ENCODE measurements at places on chromosomes 4 and X.

DNA sequence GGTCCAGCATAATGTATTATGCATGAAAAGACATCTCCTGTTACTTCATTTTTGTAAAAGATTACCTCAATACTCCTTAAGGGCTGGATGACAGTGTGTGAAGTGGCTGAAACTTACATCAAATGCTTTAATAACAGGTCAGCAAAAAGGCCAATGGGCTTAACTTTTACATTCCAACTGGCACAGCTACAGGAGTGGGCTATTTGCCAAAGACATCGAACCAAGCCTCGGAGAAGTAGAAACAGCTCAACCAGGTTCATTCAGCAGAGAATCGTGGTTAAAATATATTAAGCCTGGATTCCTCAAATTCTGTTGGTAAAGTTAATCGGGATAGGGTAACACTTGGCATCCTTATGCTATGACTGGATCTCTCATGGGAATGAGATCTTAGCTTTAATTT, 639.7 kb downstream of the TRIML1 start:
- no peak for DNase-seq

GRCh38 chrX:80578517-80579105, 158.4 kb downstream of the TENT5D start:
- peak; percentile 36 for DNase-seq

DNA sequence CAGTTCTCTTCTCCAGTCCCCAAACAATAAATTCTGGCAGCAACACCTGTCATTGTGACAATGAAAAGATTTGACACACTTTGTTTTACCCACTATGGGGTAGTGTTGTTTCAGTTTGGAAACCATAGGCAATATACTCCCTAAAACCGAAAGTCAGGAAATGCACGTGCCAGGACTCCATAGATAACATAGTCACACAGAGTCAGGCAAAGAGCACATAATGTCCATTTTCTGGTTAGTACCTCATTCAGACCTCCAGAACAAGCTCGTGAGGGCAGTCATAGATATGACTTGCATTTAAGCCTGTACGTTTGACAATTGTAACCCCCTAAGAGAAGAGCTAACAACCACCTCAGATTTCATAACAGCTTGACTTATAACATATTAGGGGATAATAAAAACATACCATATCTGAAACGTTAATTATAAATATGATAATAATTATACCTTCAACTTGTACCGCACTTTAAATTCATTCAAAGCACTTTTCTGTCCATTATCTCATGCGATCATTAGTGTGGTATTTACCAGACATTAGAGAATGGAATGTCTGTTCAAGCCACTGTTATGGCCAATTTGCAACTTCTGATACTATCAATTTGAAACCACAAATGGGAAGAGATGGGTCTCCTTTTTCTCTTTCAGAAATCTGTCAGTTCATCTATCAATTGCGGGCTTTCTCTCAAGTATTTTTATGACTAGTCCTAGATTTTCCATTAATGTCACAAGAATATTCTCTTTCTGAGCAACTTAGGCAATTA, 147.4 kb downstream of the LDB2 start:
- DNase-seq, result no peak

DNA sequence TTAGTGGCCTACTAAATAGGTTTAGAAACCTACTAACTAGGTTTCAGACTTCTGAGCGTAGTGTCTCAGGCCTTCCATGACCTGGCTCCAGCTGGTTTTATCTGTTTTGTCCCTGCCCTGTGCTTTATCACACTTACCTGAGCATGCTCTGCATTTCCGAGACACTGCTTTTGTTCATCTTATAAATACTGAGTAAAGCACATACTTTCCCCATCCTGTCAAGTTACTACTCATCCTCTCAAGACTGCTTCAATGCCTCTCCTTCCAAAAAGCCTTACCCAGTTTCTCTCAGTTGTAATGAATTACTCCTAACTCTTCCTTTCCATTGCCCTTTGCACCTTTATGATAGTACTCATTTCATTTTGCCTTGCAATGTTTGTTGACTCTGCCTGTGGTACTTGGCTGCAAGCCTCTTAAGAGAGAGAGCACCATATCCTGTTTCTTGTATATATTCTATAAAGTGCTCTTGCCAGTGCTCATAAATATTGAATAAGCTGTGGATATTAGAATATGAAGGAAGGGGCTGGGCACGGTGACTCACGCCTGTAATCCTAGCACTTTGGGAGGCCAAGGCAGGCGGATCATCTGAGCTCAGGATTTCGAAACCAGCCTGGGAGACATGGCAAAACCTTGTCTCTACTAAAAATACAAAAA, 34.4 kb downstream of the SLAIN2 start:
- DNase-seq, result no peak

- no peak for DNase-seq
Measured at GRCh38 chr4:184094532-184095159, 123.0 kb downstream of the ENPP6 start.

DNA sequence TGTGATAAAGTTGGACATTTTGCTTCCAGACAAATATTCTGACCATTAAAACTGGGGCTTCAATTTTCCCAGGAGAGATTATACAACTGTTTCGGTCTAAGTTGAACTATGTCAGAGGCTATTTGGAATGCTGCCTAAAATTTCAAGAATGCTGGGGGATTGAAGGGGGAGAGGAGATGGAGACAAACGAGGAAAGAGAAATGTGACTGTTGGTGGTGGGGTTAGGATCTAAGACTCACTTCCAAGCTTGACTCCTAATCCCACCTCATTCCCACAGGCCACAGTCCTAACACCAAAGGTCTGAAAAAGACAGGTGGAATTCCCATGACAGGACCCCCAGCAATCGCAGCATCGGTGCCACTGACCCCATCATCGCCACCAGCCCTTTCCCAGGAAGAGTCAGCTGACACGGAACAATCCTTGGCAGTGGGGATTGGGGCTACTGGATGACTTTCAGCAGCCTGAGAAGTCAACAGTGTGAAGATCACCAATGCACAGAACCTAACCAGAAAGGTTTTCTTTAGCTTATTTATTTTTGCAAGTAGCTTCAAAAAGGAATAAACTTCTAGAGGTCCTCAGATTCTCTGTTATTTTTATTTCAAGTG, 74.0 kb upstream of the PRSS48 start:
- DNase-seq, result no peak

- DNase-seq, result no peak
Measured at GRCh38 chr4:47930971-47931804, 16.8 kb upstream of the NFXL1 start.

DNA sequence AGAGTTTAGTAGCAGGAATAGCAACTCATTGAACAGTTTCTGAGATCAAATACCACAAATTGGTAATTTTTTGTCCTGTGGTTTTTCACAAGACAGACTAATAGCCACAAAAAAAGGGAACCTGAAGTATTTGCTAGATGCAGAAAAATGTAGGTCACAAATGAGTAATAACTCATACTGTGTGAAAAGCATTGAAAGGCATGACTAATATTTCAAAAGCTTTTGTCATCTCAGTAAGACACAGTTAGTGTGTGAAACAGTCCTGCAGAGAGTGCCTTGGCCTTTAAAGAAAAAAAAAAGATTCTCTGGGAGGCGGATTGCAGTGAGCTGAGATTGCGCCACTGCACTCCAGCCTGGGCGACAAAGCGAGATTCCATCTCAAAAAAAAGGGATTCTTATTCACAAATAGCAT, 31.4 kb upstream of the SLC25A31 start:
- no peak for DNase-seq

GRCh38 chr4:61379406-61379805, 179.3 kb downstream of the ADGRL3 start:
- DNase-seq, result no peak

- no peak for DNase-seq
Measured at GRCh38 chr4:104743215-104743653, 248.5 kb upstream of the CXXC4 start.

DNA sequence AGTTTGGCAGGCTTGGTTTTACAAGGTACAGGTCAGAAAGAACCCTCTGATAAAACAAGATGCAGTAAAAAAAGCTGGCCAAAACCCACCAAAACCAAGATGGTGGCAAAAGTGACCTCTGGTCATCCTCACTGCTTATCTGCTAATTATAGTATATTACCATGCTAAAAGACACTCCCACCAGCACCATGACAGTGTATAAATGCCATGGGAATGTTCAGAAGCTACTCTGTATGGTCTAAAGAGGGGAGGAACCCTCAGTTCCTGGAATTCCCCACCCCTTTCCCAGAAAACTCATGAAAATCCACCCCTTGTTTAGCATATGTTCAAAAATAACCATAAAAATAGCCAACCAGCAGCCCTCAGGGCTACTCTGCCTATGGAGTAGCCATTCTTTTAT, 38.1 kb upstream of the CXCL13 start:
- no peak for DNase-seq

DNA sequence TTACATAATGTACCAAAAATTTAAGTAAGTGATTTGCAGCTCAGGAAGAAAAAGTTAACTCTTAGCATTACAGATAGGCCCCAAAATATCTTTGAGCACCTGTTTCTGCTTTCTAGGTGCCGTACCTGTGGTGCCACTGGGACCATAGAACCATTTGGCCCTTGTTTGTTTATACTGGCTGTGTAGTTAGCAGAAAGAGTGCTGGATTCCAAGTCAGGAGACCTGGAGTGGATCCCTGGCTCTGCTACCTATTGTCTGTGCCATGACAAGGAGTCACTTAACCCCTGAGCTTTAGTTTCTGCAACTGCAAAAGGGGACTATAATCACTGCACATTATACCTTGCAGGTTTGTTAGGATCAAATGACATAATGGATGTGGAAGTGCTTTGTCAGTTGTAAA, 137.8 kb upstream of the GPR101 start:
- DNase-seq, result no peak

- no peak for DNase-seq
Measured at GRCh38 chr4:20287246-20287645, 35.5 kb downstream of the SLIT2 start.

DNA sequence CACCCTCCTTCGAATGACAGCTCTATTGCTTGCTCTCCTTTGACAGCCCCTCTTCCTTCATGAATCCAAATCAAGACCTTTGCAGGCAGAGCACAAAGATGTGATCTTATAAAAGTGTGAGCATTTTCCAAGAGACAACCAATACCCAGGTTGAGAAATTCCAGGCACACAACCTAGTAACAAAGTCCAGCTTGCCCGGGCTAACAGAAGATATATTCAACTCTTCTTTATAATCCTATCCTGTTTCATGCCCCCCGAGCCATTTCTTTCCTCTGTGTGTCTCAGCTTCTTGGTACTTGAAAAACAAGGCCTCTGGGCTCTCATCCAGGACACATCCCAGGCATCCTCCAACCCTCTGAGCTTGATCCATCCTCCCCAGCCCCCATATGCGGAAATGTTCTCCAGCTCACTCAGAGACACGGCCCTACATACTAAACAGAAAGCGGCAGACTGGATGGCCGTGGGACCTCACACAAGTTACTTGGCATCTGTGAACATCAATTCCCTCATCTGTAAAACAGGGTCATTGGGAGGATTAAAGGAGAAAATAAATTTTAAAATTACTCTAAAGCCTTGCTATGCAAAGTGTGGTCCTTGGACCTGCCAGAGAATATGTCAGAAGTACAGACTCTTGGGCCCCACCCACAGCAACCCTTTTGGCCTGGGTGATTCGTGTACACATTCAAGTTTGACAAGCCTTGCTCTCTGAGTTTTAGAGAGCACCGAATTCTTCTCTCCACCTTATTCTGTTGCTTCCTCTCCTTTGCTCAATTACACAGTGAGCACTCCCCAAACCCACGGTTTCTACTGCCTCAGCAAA, 627.0 kb downstream of the BCOR start:
- no peak for DNase-seq

- DNase-seq, result no peak
Measured at GRCh38 chrX:49970674-49971073, 48.3 kb downstream of the CLCN5 start.

DNA sequence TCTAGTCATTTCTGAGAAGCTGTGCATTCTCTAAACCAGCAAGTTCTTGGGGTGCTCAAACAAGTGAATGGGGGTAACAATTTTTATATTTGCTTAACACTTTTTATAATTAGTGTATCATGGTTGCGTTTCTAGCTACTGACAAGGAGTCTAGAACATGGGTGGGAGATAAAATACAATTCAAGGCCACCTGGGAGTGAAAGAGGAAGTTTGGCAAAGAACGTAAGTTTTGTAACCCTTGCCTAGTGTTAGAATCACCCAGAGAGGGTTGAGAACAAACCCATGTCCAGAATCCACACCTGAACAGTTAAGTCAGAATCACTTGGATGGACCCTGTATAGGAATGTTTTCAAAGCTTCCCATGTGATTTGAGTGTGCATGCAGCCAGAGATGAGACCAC, 92.7 kb downstream of the AFF2 start:
- DNase-seq, result no peak

GRCh38 chr4:74875451-74875850, 57.5 kb upstream of the PARM1 start:
- DNase-seq, result no peak

GRCh38 chr4:59180969-59181368, 2019.2 kb upstream of the ADGRL3 start:
- DNase-seq, result no peak

DNA sequence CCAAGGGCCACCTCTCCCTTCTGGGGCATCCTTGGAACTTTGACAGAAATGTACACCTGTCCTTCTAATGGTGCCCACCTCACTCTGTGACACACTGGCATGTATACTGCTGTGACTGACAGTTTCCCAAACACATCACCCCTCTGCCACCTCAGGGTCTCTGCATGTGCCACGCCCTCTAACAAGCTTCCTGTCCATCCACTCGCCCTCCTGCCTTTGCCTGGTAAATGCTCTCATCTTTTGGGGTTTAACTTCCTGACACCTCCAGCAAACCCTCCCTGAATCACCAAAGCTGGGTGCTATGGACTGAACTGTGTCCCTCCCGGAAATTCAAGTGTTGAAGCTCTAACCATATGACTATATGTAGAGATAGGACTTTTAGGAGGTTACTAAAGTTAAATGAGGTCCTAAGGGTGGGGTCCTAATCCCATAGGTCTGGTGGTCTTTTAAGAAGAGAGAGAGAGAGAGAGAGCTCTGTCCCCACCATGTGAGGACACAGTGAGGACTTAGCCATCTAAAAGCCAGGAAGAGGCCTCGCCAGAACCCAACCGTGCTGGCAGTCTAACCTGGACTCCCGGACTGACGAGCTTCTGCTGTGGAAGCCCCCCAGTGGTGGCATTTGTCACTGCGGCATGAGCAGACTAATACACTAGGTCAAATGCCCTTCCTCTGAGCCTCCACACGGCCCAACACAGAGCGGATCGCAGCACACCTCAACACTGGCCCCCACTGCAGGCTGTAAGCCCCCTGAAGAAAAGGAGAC, 95.6 kb downstream of the AFAP1 start:
- peak; percentile 79 for DNase-seq

GRCh38 chr4:165866019-165866650, 6.9 kb upstream of the TLL1 start:
- DNase-seq, result no peak

GRCh38 chrX:51955200-51955599, 61.8 kb downstream of the MAGED1 start:
- DNase-seq, result no peak

GRCh38 chr4:168574581-168575295, 77.9 kb downstream of the PALLD start:
- no peak for DNase-seq

- DNase-seq, result no peak
Measured at GRCh38 chr4:177461606-177462005, 19.4 kb upstream of the AGA start.

GRCh38 chrX:67893931-67894330, 350.1 kb downstream of the AR start:
- no peak for DNase-seq

Data from T47D (cell line).